ENCODE measurements at places on chromosomes 2 and 18.

GRCh38 chr2:205216580-205216979 lies 465.7 kb upstream of the NRP2 start:
- DNase-seq = no peak

DNA sequence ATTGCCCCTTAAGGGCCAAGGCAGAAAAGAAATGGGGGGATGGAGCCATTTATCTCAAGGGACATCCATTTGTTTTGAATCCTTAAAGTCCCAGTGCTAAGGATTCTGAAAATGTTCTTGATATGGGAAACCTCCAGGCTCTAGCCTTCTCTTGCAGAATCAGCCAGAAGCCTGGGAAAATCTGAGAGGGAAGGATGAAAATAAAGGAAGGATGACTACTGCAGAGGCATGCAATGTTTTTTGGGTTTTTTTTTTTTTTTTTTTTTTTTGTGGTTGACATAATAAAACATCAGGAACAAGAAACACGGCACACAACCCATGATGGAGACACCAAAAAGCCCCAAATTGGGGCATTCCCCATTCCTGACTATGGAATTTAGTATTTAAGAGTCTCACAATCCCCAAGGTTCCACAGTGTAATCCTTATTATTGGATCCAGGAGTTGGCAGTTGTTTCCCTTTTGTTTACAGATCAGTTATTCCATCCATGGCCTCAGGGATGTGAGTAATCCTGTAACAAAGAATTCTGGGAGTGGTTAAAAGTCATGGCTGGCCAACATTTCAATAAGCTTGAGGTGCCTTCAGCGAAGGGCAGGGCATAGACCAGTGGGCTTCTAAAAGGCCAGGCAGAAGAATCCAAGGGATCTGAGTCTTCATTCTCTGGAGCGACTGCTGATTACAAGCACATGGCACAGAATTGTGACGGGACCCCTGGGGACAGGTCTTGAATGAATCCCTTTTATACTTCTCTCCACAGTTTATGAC lies 337.5 kb downstream of the GULP1 start:
- peak; percentile 46 for DNase-seq

DNA sequence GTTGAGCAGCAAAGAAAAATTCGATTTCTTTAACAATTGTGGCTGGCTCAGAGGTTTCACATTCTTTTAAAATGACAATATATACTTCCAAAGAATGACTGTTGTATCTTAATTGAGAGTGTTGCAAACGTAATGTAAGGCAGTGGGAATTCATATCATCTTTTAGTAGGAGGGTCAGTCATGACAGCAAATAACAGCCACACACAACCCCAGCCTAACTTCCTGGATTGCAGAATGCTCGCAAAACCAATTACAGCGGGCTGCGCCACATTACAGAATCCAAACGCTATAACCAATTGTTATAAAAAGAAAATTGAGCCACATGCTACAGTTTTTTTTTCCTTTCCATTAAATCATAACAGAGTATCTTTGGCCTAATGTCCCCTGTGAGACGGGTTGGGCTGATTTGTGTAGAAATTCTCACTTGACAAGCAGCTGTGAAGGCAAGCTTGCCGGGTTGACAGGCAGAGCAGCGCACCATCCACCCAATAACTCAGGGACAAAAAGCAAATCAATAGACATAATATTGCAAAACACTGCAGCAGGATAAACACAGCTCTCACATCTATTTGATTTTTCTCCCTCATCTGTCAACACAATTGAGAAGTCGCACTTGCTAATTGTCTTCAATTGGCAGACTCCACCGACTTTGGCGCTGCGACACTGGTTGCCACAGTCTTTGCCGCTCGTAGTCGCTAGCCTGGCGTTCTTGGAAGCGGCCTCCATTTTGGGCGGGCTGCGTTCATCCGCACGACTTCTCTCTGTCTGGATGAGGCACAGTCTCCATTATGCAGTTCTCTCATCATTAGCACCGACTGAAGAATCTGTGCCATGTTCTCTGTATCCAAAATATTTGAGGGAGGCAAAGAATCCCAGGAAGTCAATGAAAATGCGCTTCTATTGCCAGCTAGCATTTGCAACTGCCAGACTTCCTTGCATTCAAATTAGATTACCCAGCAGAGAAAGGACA lies 95.0 kb upstream of the CCDC68 start:
- no peak for DNase-seq

- peak; percentile 84 for DNase-seq
These were observed 69.9 kb upstream of the FAM136A start for GRCh38 chr2:70371753-70372152.

DNA sequence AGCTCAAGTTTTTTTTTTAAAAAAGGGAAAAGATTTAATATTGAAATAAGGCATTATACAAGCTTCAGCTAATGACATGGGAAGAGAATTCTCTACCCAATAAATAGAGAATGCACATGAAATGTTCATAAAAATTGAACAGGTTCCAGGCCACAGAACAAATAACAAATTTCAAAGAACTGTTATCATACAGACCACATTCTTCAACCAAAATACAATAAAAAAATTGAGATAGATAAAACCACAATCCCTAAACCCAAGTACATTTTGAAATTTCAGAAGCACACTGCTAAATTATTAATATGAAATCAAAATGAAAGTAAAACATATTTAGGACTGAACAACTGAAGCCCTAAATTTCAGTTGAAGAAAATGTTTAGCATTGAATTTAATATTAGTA lies 89.6 kb downstream of the BCL2 start:
- no peak for DNase-seq

DNA sequence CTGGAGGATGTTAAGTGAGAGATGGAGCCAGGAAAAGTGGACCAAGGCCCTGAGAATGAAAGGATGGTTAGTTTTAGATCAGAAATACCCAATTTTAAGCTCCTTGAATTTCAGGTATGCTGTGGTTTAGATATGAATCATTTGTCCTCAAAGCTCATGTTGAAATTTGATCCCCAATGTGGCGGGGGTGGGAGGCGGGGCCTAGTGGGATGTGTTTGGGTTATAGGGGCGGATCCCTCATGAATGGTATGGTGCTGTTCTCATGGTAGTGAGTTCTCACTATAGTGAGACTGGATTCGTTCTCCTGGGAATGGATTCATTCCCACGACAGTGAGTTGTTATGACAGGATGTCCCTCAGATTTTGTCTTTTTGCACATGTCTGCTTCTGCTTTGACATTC lies 11.4 kb downstream of the MYO5B start:
- DNase-seq = no peak

- peak; percentile 100 for DNase-seq
These were observed 214.1 kb upstream of the COPS8 start for GRCh38 chr2:236871500-236872001.

DNA sequence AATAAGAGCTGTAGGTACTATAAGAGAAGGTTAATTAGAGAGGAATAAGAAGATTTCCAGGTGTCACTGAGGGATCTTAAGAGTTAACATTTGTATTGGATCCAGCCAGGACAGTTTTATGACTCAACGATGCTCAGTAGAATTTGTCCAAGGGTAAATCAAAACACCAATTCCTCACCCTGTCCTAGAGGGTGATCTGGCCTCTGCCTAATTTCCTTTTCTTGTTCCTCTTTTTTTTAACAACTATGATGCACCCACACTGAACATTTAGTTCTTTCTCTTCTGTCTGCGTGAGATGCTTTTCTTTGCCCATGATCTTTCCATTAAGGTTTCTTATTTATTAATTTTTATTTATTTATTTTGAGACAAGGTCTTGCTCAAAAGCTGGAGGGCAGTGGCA lies 92.0 kb downstream of the PMS1 start:
- no peak for DNase-seq

- DNase-seq = no peak
These were observed 291.4 kb downstream of the THSD7B start for GRCh38 chr2:137056704-137057103.

DNA sequence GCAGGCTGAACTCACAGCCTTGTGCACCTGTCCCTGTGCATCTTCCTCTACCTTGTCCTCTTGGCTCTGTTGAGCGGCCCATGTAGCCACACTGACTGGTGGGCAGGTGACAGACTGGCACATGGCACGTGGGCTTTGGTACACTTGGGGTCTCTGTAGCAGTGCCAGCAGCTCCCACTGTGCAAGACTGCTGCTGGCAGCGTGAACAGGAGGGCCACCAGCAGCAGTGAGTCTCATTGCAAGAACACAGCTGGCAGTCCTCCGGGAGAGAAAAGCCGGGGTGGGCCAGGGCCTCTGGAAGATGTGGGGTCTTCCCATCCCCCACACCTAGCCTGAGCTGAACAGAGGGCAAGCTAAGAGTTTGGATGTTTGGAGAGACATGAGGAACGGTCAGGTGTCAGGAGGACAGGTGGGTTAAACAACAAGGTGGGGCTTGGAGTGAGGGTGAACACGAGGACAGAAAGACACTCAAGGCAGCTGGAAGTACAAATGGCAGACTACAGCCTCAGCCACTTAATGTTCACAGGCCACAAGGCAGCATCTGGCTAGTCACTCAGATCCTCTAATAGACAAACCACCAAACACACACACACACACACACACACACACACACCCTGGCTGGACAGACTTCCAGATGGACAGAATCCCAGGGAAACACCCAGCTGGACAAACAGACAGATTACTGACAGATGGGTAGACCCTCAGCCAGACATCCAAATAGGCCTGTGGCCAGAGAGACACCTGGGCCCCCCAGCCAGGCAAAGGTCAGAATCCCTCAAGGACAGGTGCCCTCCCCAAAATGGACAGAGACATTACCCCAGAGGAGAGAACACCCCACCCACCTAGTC lies 2.3 kb upstream of the PTPN18 start:
- DNase-seq = no peak

DNA sequence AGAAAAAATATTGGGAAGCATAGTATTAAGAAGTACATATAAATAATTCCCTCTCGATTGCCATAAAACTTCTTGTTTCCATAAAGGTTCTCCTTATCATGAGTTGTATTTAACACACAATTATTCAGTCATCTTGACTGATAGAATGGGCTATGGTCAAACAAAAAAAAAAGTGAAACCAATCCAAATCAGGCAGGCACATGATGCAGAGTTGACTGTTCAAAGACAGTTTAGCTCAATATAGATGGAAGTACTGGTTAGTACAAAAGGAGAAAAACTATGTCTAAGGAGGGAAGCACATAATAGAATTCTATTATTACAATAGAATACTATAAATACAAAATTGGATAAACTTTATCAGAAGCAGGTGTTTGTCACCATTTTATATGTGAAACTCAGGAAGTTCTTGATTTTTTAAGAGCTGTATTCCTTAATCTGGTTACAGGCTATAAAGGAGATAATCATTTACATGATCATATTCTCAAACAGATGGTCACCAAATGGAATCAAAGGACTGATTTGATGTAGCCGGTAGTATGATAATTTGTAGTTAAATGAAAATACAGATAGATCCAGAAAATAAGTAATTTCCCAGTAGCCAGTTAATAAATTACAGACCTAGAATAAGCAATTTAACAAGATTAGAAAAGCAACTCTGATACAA lies 18.2 kb upstream of the CALCRL start:
- no peak for DNase-seq

DNA sequence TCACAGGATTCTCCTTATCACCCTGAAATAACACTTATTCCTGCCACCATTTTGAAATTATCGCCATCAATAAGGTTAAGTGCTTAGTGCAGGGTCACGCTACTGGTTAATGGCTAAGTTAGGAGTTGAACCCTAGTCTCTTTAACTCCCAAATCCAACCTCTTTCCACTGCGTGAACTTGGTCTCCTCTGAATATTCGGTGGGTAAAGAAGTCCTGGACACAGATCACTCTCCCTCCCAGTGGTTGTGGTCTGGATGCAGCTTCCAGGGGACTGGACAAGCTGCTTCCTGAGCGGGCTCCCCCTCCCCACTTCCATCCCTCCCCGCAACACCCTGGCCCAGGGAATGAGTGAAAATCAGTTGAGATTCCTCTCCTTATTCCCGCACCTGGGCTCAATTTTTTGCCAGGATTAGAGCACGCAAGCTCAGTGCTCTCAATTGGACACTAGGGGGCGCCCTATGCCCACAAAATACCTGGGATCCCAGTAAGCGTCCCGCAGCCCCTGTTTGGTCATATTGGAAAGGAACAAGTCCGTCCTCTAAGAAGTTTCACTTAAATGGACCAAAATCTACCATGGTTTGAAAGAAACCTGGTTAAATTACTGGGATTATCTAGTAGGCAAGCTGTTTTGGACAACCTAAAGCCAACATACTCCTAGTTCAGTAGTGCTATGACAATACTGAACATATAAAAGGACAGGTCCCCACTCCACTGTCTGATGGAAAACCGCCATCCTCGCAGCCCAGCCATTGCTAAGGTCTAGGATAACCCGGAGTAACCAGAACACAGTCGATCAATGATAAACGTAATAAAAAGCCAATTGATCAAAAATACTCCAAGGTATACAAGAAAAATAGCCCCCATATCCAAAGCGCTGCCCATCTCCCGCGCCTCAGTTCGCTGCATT lies 40.4 kb downstream of the DHRS9 start:
- DNase-seq = peak; percentile 24

DNA sequence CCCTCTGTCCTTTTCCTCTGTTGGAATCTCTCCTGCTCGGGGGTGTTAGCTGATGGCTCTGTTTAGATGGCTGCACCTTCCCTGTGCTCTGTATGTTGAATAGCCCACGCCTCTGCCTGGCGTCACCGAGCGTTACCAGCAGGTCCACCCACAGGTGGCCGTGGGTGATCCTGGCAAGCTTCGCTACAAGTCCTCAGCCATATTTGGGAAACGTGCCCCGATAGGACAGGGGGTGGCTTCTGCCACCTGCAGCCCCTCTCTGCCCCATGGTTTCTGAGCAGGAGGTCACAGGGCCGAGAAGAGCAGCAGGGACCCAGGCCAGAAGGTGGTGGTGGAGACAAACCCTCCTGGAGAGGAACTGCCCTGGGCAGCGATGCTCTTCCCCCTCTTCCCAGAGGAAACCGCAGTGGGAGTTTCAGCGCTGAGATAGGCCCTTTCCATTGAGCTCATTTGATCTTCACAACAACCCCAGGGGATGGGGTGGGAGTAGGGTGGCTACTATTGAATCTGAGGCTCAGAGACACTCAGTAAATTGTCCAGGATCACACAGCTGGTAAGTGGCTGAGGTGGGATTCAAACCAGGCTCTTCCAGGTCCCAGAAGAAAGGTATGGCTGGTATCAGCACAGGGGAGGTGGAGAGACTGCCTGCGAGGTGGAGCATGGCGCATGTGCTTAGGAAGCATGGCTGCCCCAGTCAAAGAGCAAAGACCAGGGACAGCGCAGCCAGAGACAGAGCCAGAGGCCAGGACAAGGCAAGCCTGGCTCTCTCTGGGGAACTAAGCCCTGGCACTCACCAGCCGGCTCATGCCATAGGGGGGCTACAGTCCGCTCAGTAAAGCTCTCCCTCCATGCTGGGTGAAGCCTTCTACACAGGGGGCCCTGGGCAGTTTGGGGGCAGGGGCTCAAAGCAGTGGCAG lies 15.0 kb downstream of the NGEF start:
- no peak for DNase-seq

GRCh38 chr2:120403676-120404075 lies 57.7 kb downstream of the INHBB start:
- DNase-seq = no peak

DNA sequence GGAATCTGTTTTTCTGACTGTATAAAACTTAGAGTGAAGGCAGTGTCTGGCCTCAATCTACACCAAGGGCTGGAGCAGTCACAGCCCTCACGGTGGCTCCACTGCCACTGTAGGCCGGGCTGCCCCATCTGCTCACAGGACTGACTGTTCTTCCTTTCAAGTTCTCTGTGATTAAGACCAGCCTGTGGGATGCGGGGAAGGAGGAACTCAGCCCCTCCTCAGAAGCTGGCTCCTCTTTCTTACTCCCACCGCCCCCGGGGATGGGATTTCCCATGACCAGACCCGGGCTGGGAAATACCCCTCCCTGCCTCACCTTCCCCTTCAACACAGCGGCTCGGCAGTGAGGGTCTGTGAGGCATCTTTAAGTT lies 106.0 kb downstream of the COPS8 start:
- no peak for DNase-seq

- no peak for DNase-seq
These were observed 854 bp downstream of the GPR155 start for GRCh38 chr2:174485788-174486562.
